ENCODE measurements at places on chromosomes 1 and 21. TPM values are rescaled to one million over a fixed set of nuclear protein-coding genes. Genes with fewer than 3 reads are reported as not detected.
A peak's percentile ranks its signal among the peaks of the same experiment; 100 is the strongest.

The TACSTD2 gene
- 549 TPM for total RNA-seq

The TNFSF18 gene
- not detected for total RNA-seq

The MXRA8 gene
- 41.9 TPM for total RNA-seq

The RIPK4 gene
- 34.3 TPM for total RNA-seq

The FLVCR1 gene
- 11.1 TPM for total RNA-seq

The DMBX1 gene
- total RNA-seq, result not detected

- no peak for DNase-seq
Measured at GRCh38 chr21:45361033-45361997, 43.6 kb upstream of the COL18A1 start.

GRCh38 chr1:41357451-41358101 lies 3.7 kb upstream of the FOXO6 start:
- DNase-seq, result peak; percentile 60

DNA sequence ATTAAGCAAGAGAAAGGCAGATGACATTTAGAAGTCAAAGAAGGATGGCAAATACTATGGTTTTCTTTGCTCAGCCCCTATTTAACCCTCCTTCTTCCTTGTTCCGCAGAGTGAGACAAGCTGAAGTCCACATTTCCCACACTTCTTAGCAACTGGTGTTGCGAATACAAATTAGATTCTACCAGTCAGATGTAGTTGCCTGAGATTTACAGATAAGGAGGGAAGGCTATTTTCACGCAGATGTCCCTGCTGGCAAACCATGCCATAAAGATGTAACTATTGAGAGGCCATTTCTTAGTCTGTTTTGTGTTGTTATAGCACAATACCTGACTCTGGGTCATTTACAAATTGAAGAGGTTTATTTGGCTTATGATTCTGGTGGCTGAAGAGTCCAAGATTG lies 84.3 kb downstream of the ZC3H11B start:
- DNase-seq, result no peak

DNA sequence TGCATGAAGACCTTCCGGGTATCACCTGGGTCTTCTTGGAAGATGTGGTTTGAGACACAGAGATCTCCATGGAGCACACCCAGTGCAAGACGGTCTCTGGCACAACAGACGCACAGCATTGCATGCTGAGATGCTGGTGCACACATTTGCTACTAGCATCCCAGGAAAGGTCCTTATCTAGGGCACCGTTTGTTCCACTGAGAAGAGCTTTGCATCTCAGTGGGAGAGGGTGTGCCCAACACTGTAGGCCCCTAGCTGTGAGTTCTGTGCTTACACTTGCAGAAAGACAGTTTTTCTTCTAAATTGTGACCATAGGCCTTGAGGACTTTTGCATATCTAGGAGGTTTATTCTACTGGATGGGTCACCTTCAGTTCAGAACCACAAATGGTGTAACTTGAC lies 554.1 kb downstream of the MATN1 start:
- DNase-seq, result no peak

DNA sequence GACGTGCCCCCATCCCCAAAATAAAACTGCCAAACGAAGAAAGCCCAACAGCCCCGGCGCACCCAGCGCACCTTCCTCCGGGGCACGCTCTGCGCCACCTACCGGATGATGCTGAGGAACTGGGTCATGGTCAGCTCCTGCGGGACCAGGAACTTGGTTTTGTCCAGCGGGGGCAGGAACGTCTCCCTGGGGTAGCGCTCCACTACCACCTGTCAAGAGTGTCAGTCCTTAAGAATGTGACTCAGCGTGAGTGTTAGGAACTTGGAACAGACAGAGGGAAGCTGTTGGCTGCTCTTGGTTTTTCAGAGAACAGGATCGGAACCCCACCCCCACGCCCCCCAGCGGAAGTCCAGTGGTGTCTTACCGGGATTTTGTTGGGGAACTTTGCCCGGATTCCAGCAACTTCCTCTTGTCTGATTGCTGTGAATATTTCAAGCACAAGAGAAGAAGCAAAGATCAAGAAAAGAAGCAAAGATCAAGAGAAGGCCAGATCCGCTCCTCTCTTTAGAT lies 431 bp downstream of the MAP1LC3C start:
- peak; percentile 75 for DNase-seq

DNA sequence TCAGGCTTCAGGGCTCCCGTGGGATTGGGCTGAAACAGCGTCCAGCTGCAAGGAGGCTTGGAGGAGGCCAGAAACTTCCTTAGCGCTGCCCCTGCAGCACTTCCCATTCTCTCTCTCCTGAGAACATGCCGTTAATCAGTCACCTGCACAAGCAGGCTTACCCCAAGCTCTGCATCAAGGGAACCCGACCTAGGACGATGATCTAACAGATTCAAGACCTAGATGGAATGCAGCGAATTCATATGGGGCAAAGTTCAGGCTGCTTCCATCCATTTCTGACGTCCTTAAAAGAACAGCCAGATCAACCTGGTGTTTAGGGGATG lies 114.1 kb downstream of the ERG start:
- no peak for DNase-seq

GRCh38 chr1:162384116-162384515 lies 2.6 kb downstream of the C1orf226 start:
- DNase-seq, result no peak

DNA sequence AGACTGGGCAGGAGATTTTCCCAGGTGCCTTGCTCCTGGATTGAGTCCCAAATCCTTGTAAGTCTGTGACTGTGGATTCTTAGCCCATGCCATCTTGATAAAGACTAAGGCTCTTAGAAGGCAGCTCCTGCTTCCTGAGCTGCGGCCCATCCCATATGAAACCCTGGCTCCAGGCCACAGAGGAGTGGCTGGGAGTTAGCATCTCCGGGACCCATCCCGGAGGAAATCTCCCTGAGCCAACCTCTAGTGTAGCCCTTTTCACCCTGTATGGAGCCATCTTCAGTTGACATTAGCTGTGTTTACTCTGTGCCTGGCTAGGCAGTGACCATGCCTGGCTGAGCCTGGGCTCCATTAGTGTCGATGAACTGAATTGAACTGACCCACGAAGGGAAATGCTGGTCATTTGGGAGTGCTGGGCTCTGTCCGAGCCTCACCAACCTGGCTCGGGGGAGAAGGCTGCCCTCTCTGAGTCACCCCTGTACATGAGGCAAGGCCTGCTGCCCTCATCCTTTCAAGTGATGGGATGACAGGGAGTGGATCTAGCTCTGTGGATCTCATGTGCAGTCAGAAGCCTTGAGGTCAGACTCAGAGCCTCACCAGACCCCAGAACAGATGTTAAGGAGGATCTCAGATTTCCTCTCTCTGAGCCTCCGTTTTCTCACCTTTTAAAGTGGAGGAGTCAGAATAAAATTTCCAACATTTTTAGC lies 37.5 kb downstream of the LGR6 start:
- no peak for DNase-seq

GRCh38 chr1:36323636-36324352 lies at the start of gene EVA1B:
Gene EVA1B (minus strand): TSS chr1:36323645. CDS start chr1:36323037, 608 bp downstream.
- DNase-seq, result peak; percentile 80

DNA sequence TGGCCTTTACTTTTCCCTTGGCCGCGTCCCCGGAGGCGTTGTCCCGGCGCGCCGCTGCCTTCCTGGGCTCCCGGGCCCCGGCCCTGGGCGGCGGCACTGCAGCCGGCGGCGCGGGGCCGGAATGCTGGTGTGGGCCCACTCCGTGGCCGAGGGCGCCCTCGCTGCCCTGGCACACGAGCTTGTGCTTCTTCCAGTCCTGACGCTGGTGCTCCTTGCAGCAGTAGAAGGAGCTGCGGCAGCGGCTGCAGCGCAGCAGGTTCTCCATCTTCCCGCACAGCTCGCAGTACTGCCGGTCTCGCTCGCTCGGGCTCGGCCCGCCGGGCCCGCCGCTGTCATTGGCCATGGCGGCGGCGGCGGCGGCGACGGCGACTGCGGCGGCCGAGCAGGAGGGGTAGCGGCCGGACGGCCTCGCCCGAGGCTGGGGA lies 529 bp downstream of the EGLN1 start:
- no peak for DNase-seq

- DNase-seq, result no peak
Measured at GRCh38 chr1:67780637-67781036, 52.6 kb downstream of the GNG12 start.

- no peak for DNase-seq
Measured at GRCh38 chr1:27519331-27520258, 29.6 kb upstream of the WASF2 start.

DNA sequence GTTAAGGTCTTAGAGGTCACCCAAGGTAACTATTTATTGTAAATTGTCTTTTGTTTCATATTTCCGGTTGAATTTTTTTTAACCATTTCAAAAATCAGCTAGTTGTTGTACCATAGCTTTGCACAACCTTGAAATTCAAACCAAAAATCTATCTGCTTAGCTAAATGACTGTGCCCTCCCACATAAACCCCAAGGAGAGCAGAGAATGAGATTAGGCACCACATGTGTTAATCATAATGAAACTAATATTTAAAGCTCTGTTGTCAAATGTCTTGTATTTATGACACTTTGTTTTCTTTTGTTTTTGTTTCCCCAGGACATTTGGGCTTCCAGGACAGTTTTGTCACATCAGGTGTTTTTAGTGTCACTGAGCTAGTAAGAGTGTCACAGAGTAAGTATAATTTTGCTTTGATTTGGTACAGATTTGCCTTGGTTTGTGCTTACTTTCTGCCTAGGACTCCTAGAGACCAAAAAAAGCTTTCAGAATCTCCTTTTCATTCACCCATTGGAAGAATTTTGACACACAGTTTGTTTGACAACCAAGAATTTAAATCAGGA lies 249.9 kb downstream of the NFIA start:
- no peak for DNase-seq

DNA sequence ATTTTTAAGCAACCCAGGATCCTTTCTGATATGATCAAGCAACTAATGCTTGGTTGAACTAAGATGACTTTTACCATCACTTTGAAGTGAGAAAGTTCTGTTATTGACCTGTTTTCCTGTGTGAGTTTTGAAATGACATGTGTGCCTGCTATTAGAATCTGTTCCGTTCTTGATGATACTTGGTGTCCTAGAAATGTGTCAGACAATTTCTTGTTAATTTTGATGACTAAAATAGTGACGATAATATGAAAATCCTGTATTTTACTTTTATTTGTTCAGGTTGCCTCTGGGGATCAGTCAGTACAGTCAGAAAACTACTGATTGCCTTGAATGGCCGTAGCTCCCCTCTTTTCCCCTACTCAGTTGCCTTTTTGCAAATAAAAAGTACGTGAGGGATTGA lies 228.0 kb downstream of the RYR2 start:
- DNase-seq, result no peak

- no peak for DNase-seq
Measured at GRCh38 chr1:70143048-70143659, 62.2 kb downstream of the LRRC40 start.

GRCh38 chr1:105137543-105138457 lies 1388.1 kb downstream of the AMY1C start:
- no peak for DNase-seq

GRCh38 chr1:20329793-20330542 lies 39.3 kb downstream of the VWA5B1 start:
- no peak for DNase-seq

DNA sequence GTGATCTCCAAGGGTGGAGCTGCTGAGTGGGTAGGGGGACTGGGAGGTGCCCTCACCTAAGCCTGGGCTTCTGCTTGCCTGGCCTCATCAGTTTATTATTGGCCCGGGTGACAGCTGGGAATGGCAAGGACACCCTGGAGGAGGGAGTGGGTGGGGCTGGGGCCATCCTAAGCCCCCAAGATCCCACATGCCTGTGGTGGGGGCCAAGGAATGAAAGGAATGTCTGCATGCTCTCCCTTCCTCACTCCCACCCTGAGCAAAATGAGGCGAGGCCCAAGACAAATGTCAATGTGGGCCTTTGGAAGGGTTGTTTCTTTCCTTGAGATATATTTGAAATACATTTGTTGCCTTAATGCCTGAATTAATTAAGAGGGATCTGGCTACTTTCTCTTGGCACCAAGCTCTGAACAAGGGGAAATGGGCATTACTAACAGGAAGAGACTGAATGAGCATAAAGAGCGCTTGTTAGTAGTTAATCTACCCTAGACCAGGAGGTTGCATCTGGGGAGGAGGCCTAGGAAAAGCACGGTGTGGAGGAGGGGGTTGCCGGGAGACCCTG lies 19.7 kb upstream of the CHI3L1 start:
- DNase-seq, result no peak

DNA sequence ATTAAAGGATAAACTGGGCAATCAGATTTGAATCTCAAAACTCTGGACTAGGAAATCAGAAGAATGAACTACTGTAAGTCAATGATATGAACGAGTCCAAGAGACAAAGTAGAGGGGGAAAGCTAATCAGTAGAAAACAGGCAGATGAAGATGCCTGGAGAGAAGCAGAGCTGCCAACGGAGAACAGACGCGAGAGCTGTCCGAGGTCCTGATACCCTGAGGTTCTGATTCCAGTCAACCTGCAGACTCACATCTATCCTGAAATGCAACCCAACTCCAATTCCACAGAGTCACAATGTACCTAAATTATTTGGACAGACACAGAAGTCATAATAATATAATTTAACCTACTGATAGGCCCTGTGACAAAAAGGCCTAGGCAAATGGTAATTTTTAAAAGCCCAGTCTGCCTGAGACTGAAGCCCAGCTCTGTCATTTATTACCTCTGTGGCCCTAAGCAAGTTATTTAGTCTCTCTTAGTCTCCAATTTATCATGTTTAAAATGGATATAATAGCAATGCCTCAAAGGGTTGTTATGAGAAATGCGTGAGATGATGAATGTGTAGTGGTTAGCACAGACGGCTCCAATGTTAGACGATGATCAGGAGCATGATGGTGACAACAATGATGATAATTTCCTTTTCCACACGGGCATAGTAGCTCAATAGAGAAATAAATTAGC lies 33.4 kb downstream of the RGS7 start:
- no peak for DNase-seq

GRCh38 chr1:180964595-180964994 lies 51.9 kb downstream of the KIAA1614 start:
- DNase-seq, result no peak

- no peak for DNase-seq
Measured at GRCh38 chr1:239742416-239743109, 349.1 kb upstream of the FMN2 start.

DNA sequence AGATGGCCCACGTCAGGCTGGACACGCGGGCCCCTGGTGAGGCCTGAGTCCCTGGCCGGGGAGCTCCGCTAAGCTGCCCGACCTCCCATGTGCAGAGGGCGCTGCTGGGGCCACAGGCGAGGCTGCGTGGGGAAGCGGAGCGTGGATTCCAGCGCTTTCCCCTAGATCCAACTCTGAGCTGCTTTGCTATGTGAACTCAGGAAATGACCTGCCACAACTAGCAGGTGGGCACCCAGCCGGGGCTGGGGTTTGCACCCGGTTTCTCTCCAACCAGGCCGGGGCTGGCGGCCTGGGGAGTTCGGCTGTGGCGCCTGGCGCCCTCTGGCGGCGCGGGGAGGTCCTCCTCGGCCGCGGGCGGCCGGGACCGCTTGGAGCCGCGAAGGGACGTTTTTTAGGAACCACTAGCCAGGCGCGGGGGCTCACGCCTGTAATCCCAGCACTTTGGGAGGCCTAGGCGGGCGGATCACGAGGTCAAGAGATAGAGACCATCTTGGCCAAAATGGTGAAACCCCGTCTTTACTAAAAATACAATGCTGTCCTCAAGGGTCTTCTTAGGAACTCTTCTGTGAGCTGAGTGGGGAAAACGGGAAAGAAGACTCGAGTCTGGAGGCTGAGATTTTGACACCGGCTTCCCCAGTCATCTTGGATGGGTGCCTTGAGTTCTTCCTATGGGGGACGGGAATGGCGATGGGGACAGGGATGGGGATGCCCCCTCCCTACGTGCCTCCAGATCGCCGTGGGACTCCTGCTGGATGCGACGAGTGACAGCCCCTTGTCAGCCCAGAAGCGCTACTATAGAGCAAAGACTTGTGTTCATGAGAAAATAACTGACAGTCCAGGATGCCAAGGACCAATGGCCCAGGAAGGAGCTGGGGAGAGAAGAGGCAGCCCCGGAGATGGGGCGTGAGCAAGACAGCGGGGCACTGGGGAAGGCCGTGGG lies 12.6 kb downstream of the PYCR2 start:
- peak; percentile 73 for DNase-seq

Data from ureter (tissue), 1 donor.